Activated CD8-positive, alpha-beta memory T cell treated with anti-CD3 and anti-CD28 coated beads for 1 hour (primary cell): ENCODE measurements at places on chromosomes 4 and X.

- DNase-seq: no peak
Observed at GRCh38 chrX:103864886-103865534, 33.0 kb upstream of the RAB9B start.

DNA sequence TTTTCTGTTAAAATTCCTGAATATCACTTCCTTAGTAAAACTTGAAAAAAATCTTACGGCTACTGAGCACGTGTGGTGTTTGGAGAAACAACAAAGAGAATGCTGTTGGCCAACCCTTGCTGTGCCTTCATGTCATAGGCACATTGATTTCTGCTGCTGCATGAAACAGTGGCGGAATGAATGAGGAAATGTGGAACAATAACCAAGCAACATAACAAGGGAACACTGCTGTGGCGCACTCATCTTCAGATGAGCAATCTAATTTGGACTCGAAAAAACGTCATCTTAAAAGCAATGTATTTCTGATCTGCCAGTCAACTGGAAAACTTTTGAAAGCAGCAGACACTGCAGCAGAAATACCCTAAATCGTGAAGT, 51.4 kb downstream of the PROM1 start:
- DNase-seq: no peak

GRCh38 chr4:18321956-18322530, 300.5 kb upstream of the LCORL start:
- DNase-seq: no peak

- no peak for DNase-seq
Observed at GRCh38 chrX:72169008-72169728, 12.4 kb upstream of the PIN4 start.

- DNase-seq: no peak
Observed at GRCh38 chr4:61440321-61440720, 240.2 kb downstream of the ADGRL3 start.

GRCh38 chr4:90124276-90124675, 2.9 kb upstream of the CCSER1 start:
- no peak for DNase-seq

DNA sequence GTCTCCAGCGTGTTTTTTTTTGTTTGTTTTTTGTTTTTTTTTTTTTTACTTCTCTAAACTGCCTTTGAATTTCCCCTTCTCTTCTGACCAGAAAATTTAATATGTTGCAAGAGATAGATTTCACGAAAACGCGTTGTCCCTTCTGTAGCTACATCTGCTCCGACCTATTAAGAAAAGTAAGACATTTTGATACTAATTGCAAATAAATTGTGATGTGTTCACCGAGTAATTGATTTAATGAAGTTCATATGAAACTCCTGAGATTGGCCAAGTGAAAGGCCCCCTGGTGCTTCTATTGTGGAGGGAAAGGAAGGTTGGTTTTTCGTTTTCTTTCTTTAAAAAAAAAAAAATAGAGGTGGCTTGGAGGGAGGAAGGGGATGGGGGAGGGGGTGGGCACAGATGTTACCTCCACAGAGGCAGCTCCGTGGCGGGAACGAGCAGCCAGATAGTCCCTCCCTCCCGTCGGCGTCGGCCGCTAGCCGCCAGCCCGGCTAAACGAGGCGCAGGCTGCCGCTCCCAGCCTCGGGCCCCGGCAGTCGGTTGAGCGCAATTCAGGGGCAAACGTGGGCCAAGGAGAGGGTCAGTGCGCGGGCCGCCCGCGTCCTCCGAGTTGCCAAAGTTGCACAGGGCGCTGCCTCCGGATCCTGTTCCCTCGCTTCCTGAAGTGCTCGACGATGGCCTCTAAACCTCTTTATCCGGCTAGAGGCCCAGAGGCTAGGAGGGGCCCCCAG, 139.1 kb upstream of the ZIC3 start:
- no peak for DNase-seq

- DNase-seq: no peak
Observed at GRCh38 chr4:36173905-36174304, 70.4 kb downstream of the ARAP2 start.

- DNase-seq: no peak
Observed at GRCh38 chrX:28628120-28628519, 40.9 kb downstream of the IL1RAPL1 start.

DNA sequence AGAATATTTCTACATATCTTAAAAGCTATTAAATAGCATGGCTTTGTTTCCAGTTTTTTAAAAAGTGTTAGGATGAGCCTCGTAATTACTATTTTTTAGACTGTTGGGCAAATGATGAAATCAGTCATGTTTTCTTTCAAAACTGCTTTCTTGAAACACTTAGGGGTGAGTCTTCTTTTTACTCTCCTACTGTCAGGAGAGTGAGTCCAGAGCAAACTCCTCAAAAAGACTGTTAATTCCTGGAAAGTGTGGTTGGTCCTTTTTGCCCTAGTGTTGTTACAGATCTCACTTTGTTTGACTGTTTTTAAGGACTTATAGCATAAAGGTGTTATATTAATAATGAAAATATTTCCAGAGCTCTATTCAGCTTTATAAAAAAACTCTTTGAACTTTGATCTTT, 6.3 kb downstream of the GSTCD start:
- no peak for DNase-seq

DNA sequence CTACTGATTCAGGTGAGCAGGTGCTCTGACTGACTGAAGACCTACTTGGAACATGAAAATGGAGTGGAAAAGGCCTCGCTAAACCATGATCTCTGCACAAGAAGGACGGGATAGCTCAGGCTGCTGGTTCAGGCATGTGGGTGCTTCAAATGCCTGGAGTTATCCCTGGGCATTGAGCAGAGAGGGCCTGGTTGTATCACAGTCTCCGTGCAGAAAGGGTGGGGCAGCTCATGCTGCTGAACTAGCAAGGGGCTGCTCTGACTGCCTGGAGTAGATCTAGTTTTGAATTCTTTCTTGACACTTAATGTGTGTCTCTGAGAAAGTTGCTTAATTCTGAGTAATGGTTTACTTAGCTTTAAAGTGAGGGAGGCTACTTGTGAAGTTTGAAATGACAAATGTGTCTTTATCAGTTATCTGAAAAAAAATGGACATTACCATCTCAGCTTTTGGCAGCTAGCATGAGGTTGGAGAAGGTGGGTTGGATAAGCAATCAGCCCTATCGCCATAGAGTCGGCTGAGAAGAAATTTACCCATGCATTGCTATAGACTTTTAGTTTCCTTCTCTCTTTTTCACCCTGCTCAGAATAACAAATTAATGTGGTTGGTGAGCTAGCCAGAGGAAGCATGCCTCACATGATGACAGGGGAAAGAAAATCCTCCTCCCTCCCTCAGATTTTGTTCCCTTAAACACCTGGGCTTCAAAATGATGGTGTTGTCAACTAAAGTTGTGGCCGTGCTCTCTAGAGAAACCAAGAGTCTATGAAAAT, 832.4 kb downstream of the STIM2 start:
- DNase-seq: no peak

GRCh38 chrX:118847676-118848075, 24.1 kb downstream of the ZCCHC12 start:
- DNase-seq: no peak
